ENCODE measurements at places on chromosomes 11 and 22.

DNA sequence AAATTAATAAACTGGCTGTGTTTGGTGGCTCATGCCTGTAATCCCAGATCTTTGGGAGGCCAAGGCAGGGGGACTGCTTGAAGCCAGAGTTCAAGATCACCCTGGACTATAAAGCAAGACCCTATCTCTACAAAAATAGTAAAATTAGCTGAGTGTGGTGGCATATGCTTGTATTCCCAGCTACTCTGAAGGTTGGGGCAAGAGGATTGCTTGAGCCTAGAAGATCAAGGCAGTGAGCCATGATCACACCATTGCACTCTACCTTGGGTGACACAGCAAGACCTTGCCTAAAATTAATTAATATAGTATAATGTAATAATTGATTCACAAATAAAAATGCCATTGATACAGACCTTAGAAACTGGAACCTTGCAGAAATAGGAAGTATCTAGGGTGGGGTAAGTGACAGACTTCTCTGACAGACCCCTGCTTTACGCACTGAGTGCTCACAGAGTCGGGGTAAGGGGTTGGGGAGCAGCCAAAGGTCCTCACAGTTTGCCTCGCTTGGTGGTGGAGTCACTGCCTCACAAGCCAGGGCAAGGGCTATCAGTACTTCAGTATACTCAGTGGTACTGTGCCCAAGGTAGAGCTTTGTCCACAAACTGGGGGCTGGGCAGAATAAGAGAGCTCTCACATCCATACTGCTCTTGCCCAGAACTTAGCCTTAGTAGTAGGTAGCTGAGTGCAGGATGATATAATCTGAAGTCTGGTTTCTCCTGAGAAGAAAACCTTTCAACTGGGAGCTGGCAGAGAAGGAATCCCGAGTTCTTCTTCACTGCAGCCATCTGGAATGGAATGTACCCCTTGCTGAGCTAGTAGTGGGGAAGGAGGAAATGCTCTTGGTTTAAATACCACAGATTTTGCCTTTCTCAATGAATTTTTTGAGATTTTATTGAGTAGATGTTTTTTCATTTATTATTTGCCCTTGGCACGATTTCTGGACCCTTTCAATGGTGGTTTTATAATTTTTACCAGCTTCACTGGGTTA, 65.5 kb downstream of the EMSY start:
- DNase-seq, result no peak

- no peak for DNase-seq
Measured at GRCh38 chr11:47725442-47726117, 10.4 kb upstream of the AGBL2 start.

DNA sequence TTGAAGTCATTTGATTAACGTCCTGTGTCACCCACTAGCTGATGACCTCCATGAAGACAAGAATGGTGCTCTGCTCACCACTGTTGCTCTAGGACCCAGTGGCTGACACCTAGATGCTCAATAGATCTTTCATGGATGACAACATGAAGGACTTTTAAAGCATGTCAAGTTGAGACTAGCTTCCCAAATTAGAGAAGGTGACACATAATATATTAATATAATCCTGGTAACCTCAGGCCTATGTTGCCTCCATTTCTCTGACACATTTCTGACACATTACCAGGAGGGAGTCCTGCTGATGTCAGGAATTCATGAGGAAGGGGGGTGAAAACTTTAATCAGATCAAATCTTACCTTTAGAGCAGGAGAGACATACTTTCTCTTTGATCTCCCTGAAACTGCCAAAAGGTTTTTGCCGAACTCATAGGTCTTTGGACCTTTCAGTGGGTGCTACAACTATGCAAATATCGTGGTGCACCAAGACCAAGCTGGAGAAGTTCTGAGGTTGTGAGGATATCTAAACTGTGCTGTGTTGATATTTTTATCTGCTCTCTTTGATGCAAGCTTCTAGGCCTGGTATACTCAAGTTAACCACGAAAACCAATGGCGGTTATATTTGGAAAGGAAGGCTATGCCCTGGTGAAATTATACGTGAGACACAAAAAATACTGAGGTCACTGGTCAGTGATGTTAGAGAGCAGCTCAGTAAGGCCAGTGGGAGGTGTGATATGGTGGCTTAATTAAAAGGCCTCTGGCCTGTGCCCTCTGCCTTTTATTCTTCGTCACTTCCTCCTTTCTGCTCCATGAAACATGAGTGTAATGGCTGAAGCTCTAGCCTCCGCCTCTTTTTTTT, 13.2 kb upstream of the AMPD3 start:
- DNase-seq, result peak; percentile 17

DNA sequence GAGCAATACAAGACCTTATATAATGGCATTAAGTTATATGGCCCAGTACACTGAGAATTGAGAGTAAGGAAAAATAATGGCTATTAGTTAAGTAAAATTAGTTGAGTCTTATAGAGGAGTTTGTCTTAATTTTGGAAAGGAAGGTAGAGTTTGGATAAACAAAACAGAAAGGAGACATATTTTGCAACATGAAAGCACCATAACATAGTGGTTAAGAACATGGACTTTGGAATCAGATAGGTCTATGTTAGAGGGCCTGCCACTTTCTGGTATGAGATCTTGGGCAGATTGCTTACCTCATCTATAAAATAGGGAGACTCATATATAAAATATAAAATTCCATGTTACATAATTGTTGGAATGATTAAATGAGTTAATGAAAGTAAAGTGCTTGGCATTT, 68.9 kb downstream of the CSTPP1 start:
- no peak for DNase-seq

DNA sequence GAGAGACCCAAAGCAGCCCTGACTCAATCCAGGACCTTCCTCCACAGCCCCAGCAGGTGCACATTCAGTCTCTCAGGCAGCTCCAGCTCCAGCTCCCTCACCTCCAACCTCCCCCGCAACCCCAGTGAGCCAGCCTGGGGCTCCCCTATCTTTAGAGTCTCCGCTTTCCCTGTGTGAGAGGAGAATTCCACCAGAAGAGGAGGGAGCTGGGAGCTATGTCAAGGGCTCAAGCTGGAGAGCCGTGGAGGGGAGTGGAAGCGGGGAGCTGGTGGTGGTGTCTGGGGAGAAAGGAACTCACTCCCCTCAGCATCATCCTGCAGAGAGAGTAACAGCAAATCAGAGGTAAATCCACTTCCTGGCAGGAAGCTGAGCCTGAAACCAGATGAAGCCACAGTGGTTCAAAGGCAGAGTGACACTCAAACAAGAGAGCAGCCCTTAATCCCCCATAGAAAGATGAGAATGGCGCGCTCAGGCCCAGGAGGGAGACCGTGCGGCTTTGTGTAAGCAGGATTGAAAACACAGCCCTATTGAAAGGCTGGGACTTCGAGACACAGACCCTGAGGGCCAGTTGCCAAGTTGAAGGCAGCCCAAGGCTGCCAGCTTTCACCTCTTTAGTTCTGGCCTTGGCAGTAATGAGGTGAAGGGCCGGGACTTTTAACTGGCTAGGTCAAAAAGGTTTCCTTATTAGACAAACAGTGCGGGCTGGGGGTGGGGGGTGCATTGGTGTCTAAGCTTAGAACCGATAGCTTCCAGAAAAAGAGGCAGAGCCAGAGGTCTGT, 21.4 kb upstream of the CDON start:
- peak; percentile 46 for DNase-seq

DNA sequence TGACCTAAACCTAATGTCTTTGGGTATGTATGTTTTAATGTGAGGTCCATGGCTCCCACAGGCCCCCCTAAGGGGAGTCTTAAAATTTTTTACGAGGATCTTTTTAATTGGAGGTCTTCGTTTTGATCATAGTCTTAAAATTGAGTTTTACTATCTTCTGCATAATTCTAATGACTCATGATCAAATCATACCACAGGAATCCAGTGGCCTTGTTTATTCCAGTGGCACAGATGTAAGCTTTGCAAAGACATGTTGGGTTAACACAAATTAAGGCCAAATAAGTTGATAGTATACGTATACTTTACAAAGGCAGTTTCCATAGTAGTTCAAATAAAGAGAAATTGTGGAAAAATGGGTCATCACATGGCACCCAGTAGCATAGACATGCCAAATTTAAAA, 33.9 kb upstream of the FJX1 start:
- DNase-seq, result no peak

DNA sequence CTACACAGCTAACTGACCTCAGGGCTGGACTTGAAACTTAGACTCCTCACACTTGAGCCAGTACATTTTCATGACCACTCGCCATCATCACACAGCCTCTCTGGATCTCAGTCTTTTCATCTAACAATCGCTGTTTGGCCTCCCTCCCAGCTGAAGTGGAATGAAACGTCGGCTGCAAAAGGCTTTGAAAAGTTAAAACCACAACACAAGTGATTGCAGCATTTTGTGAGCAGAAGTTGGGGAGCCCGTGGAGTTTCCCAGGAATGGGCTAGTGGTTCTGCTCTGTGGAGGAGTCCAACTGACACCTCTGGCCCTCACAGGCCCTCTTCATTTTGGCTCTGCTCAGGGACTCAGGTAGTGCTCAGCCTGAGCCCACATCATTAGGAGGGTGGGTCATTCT, 35.9 kb upstream of the TRIM29 start:
- DNase-seq, result no peak
